ENCODE measurements at places on chromosomes 6 and 20.

GRCh38 chr20:18005990-18006364 is 37.2 kb downstream of the MGME1 start:
- DNase-seq: no peak

GRCh38 chr6:105806486-105806920 is 279.6 kb upstream of the PRDM1 start:
- no peak for DNase-seq

- peak; percentile 98 for DNase-seq
These were observed 74.4 kb downstream of the ARHGAP18 start for GRCh38 chr6:129635396-129636130.

DNA sequence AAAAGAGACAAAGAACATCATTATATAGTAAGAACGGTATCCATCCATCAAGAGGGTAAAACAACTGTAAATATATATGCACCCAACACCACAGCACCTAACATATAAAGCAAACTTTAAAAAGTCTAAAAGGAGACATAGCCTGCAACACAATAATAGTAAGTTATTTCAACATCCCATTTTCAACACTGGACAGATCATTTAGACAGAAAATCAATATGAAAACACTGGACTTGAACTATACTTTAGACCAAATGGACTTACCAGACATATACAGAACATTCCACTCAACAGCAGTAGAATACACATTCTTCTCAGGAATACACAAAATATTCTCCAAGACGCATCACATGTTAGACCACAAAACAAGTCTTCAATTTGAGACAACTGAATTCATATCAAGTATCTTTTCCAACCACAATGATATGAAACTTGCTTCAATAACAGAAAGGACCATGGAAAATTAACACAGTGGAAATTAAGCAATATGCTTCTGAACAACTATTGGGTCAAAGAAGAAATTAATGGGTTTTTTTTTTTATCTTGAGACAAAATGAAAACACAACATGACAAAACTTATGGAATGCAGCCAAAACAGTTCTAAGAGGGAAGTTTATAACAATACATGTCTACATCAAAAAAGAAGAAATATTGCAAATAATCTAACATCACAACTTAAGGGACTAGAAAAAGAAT is 23.9 kb upstream of the ASF1A start:
- DNase-seq: no peak

GRCh38 chr20:33659341-33660034 is 2.6 kb upstream of the C20orf144 start:
- DNase-seq: peak; percentile 7

GRCh38 chr20:23244916-23245552 is 105.6 kb upstream of the NXT1 start:
- DNase-seq: no peak

DNA sequence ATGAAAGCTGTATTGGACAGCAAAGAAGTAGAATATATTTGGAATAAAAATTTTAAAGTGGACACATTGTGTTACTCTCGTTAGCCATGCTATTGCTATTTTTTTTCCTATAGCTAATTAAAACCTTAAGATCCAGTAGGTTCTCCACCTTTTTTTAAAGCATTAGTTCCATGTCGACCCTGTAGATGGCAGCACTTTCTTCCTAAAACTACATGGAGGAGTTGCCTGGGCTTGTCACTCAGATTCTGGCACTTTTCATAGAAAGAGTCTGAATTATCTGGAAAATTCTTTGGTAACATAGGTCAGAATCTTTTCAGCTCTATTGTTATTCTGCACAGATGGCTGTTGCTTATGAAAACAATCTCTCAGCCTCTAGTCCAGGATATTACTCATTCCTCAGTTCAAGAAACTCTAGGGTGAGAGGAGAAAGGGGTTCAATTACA is 42.0 kb upstream of the ESR1 start:
- DNase-seq: peak; percentile 81

- DNase-seq: peak; percentile 72
These were observed 32.0 kb upstream of the PCMTD2 start for GRCh38 chr20:64223526-64224067.

GRCh38 chr20:59663513-59664060 is 59.2 kb downstream of the PHACTR3 start:
- DNase-seq: peak; percentile 28

- peak; percentile 45 for DNase-seq
These were observed 8.9 kb downstream of the ABRACL start for GRCh38 chr6:139037490-139037889.
